Gastroesophageal sphincter (tissue), 4 donors: ENCODE measurements at places on chromosomes 1 and 21. TPM values are rescaled to one million over a fixed set of nuclear protein-coding genes. Genes with fewer than 3 reads are reported as not detected.
A peak's percentile ranks its signal among the peaks of the same experiment; 100 is the strongest.

- ATAC-seq, result no peak
Measured at GRCh38 chr1:180585994-180586359, 27.2 kb downstream of the OVAAL start.

The OR2L13 gene
- not detected for total RNA-seq

DNA sequence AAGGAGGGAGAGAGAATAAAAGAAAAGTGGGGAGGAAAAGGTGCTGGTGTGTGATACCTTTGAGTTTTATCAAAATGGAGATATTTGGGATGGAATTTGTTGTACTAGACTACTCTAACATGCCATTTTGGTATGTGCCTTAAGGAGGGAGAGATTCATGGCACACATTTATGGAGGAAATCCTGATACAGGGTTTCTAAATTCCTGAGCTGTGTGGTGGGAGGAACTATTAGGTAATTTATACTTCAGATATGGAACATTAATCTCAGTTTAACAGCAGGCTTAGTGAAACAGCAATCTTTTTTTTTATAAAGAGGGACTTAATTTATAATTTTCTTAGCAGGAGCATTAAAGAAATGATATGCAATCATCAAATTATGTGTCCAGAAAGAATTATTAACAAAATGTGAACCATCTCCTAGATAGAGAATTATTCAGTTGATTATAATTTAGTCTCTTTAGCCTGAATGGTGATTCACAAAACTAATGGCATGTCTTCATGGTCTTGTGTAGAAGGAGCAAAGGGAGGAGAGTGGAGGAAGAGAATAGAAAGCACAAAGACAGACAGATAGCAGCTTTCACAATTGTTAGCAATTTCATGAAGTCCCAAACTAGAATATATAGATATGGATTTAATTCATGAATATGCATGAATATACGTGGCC lies 301.6 kb downstream of the HLX start:
- no peak for ATAC-seq

The OR2L5 gene
- not detected for total RNA-seq

DNA sequence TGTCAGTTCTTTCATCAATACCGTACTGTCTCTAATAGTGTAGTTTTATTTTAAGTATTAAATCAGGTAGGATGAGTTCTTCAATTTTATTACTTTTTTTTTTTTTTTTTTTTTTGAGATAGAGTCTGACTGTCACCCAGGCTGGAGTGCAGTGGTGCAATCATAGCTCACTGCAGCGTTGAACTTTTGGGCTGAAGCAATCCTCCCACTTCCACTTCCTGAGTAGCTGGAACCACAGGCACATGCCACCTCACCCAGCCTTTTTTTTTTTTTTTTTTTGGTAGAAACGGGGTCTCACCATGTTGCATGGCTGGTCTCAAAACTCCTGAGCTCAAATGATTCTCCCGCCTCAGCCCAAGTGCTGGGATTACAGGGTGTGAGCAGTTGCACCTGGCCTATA lies 44.3 kb downstream of the INAVA start:
- no peak for ATAC-seq

GRCh38 chr1:225709101-225709500 lies 56.2 kb upstream of the ENAH start:
- ATAC-seq, result no peak

The OR2T11 gene
- not detected for total RNA-seq

DNA sequence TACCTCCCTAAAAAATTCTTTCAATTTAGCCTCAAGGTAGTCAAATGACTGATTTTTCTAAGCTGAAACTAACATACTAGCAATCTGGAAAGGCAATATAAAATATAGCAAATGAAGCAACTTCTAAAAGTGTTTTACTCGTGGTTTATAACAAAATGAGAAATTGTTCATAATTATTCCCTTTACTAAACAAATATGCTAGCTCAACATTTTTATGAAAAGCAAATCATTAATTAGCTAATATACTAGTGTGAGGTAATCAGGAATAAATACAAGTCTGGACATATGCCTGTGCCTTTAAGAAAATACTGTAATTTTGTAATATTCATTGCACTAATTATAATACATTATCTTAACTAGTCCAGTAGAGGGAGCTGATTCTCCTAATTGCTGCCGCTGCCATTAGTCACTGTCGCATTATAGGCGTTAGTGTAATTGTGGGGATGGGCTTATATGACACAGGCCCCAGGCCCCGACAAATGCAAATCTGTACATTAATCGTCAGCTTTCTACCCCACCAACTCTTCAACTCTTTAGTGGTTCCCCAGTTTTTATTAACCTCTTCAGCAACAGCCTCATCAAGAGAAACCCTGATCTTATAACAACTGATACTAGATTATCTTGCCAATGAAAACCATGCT lies 160.9 kb downstream of the GABPA start:
- ATAC-seq, result peak; percentile 19

DNA sequence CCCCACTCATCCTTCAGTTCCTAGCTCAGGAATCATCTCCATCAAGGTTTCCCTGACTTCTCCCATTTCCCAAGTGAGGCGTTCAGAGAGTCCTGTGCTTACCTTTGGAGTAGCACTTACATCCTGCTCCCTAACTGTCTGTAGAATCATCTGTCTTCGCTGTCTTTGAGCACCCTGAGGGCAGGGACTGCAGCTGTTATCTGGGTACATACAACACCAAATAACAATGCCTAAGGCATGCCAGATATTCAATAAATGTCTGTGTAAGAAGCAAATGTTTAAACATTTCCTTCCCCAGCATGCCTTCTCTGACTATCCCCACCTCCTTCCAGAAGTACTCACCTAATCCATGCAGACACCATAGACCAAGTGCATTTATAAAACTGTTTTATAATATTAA lies 65.4 kb downstream of the JAK1 start:
- no peak for ATAC-seq

GRCh38 chr1:164725401-164725800 lies 166.4 kb downstream of the PBX1 start:
- no peak for ATAC-seq

DNA sequence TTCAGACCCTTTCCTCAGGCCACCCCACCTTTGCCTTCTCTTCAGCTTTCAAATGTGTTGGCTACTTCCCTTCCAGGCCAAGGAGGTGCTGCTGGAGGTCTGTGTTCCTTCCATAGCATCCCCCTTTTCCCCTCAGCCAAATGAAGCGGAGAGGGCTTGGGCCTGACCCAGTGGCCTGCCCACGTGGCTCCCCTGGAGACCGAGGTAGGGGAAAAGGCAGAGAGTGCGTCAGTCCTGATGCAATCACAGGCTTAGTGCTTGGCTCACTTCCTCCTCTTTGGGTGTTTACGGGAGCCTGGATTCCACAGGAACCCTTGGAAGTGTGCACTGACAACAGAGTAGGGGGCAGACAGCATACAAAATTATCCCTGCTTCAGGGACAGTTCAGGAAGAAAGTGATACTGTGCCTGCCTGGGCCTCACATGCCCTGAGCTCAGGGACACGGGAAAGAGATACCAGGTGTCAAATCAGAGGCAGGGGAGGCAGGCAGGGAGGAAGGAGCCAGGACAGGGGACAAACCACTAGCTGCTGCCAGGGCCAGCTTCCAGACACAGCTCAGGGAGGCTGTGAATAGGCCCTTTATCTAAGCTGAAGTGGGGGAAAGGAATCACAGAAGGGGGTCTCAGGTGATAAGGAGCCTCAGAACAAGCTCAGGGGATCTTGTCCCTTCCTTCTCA lies 16.6 kb upstream of the PTP4A2 start:
- ATAC-seq, result peak; percentile 97

- no peak for ATAC-seq
Measured at GRCh38 chr1:29002792-29003191, 88.4 kb downstream of the EPB41 start.

DNA sequence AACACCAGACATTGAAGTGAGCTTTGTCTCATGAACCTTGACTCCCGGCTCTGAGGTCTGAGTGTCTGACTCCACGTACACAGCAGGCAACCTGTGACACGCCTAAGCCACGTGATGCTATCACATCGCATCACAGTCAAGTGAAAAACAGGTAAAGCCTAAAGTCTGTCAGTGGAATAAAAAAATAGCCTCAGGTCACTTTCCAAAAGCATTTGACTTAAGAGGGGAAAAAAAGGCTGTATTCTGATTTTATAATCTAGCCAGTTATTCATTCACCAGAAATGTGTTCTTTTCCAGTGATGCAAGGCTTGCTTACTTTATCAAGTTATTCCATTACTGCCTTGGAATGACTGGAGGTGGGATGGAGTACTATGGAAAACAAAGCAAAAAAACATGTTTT lies 163.2 kb upstream of the HMCN1 start:
- ATAC-seq, result no peak

DNA sequence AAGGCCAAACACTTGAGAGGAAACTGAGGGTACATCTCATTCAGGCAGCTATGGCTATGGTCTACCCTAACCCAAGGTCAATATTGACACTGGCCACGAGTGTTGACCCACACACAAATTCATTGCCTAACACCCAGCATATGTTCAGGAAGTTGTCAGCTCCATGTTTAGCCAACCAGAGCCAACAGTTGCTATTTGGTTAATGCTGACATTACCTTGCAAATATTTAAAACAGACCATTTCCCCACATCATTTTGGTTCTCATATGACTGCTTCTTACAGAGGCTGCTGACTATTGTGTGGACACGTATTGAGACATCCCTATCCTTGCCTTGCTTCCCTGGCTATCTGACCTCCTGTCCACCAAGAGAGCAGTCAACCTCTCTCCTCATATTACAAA lies 97.3 kb downstream of the LMX1A start:
- peak; percentile 59 for ATAC-seq

DNA sequence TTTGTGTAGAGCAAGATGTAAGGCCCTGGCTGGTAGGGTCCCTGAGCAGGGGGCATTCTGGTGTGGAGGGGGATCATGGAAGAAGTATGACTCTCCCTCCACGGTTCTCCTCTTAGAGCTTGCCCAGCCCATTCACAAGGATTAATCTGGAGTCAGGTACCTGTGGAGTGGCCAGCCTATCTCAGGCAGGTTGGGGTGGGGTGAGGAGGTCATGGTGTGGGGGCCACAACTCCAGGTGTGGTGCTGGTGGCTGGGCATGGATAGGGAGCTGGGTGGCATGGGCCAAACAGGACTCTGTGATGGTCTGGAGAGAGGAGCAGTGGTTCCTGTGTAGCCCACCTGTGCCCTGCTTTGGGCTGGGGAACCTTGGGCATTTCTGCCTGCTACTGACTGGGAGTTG lies 32.3 kb downstream of the TMCC2 start:
- no peak for ATAC-seq

The CFHR3 gene
- total RNA-seq, result not detected

DNA sequence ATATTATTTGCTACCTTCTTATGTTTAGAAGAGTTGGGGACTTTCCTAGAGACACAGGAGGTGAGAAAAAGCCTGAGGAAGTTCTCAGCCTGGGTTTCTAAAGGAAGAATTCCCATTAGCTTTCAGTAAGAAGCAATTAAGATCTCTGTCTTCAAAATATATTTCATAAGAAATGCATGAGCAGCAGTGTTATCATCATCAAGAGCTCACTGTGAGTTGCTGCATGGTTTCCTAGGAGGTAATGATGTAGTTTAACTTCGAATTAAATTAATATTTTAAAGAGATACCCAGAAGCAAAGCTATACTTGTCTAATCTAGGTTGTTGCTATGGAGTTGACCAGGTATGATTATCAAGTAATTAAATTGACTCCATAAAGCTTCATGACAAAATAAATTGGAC lies 5.7 kb upstream of the POGZ start:
- no peak for ATAC-seq

DNA sequence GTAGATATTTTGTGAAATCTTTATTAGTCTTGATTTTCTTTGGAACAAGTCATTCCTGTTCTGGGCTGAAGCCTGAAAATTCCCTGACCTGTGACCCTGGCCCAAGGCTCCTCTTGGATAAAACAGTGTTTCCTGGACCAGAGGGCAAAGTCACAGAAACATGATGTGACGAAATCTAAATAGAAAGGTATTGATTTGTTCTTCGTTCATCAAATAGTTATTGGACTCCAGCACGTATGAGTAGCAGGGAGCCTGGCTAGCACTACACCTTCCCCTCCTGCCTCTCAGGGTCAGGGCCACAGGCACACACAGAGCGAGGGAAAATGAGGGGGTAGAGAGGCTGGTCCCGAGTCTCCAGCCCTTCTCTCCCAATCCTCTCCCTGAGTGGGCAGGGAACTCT lies 1.7 kb upstream of the CLDN14 start:
- no peak for ATAC-seq

DNA sequence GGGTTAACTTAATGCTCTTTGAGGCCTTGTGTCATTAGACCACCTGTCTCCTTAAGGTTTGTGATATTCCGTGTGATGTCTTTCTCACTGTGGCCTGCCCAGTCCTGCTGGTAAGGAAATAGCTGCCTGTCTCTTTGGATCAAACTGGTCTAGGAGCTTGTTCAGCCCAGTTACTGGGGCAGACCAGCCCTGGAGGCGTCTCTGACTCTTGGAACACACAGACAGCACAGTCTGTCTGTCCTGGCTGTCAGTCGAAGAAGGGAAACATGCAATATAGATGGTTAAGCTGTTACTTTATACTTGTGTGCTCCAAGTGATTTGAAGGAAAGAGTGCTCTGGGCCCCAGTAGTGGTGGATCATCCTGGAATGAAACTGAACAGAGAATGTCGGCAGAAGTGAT lies 20.4 kb downstream of the PBX1 start:
- no peak for ATAC-seq

GRCh38 chr21:38691631-38692030 lies 114.1 kb upstream of the ETS2 start:
- ATAC-seq, result no peak

DNA sequence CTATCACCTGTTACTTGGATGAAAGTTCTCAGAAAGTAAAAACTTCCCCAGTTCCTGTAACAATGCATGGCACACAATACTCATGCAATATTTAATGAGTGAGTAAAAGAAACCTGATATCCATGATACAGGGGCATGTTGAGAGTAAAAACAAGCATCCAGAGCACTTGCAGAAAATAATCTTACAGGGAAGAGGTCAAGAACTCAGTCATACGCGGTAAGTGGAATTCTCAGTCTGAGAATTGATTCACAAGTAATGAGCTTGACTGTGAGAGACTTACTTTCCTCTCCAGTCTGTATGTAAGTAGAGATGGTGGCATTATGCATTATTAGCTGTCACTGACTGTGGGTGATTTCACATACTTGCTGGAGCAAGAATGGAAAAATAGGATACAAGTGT lies 976.9 kb downstream of the BRINP3 start:
- ATAC-seq, result no peak

- no peak for ATAC-seq
Measured at GRCh38 chr1:240413732-240414131, 198.2 kb downstream of the GREM2 start.

The PDPN gene
- total RNA-seq, result 14.6 TPM

- ATAC-seq, result no peak
Measured at GRCh38 chr1:50700621-50701020, 259.4 kb downstream of the FAF1 start.

GRCh38 chr1:53376041-53376461 lies 48.2 kb upstream of the LRP8 start:
- ATAC-seq, result no peak

- ATAC-seq, result no peak
Measured at GRCh38 chr1:82991569-82991968, 1007.4 kb downstream of the TTLL7 start.

The SPATA21 gene
- not detected for total RNA-seq

The H6PD gene
- total RNA-seq, result 54.0 TPM

The AMIGO1 gene
- 10.9 TPM for total RNA-seq

GRCh38 chr1:72439036-72439435 lies 156.7 kb upstream of the NEGR1 start:
- ATAC-seq, result no peak

- no peak for ATAC-seq
Measured at GRCh38 chr1:220341126-220341525, 68.9 kb upstream of the RAB3GAP2 start.

- no peak for ATAC-seq
Measured at GRCh38 chr1:19006000-19006399, 49.5 kb upstream of the IFFO2 start.

GRCh38 chr1:245512980-245513578 lies 358.3 kb downstream of the KIF26B start:
- ATAC-seq, result no peak

The GJA8 gene
- total RNA-seq, result not detected

The TUT4 gene
- total RNA-seq, result 32.3 TPM
